ENCODE measurements at places on chromosomes 3 and 15.

DNA sequence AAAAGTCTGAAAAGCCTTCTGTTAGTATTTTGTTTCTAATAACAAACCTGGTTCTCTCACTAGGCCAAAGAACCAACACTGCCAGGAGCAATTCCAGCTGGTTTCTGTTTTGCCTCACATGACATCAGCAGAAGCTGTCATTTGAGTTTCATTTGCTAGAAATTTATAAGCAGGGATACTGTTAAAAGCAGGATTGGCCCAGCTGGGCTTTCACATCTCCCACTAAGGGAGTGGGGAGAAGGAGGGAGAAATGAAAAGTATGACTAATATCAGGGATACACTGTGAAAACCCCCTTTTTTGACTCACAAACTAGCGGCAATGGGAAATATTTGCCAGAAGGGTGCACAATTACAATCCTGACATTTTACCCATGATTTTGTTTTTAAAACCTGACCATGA, 5.3 kb downstream of the CCDC80 start:
- DNase-seq: peak; percentile 96

- DNase-seq: no peak
Measured at GRCh38 chr3:53264718-53265117, 8.9 kb upstream of the TKT start.

GRCh38 chr3:120448756-120449155, 2.0 kb downstream of the FSTL1 start:
- DNase-seq: peak; percentile 80

DNA sequence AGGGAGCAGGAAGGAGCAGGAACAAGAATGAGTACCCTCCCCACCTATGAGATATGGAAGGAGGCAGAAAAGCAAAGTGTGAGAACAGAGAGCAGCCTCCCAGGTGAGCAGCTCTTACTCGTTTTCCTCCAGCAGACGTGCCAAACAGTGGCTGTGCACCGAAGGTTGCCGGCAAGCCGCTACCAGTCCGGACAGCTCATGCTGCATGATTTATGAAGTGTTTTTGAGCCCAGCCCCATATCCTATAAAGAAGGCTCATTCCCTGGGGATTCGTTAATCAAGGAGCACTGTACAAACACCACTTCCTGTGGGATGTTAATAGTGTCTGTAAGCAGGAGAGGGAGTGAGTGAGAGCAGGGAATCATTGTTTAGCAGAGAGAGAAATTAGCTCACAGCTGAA, 118.3 kb upstream of the FOXB1 start:
- peak; percentile 64 for DNase-seq

- no peak for DNase-seq
Measured at GRCh38 chr15:82130248-82130647, 84.4 kb upstream of the MEX3B start.

GRCh38 chr3:113271189-113271588, 59.8 kb downstream of the BOC start:
- DNase-seq: no peak

- no peak for DNase-seq
Measured at GRCh38 chr3:128996726-128997125, 2.9 kb upstream of the CFAP92 start.

DNA sequence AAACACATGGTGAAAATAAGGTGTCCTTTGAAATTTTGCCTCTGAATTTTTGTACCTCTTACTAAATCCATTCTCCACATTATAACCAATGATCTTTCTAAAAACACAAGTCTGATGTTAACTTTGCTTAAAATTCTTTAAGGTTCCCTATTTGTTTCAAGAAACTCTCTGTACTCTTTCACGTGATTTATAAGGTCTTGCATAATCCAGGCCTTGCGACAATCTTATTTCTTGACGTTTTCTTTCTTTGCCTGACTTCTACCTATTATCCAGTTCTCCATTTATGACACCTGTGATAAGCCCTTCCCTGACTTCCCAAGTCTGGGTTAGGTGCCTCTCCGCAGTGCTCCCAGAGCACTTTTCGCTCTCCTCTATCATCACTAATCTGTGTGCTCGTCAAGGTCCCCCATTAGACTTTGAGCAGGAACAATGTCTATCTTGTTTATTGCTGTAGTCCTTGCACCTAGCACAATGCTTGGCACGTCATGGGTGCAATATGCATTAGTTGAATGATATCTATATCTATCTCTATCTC, 24.3 kb upstream of the KPNA1 start:
- no peak for DNase-seq

- DNase-seq: no peak
Measured at GRCh38 chr3:172119266-172119969, 80.0 kb downstream of the FNDC3B start.

DNA sequence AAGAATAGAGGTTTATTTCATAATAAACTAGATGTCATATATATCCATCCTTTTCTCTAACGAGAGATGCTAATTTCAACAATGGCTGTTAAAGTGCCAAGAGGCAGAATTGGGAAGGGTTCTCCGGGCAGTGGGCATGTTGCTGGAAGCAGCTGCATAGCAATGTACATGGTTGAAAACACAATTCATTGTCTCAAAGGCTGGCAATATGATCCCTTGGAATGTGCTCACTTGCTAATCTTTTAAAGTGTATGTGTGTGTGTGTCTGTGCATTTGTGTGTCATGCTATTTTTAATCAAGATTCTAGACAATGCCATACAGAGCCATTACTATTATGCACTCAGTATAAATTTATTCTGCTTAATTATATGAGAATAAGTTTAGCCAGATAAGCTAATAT, 1020.3 kb downstream of the NAALADL2 start:
- no peak for DNase-seq

DNA sequence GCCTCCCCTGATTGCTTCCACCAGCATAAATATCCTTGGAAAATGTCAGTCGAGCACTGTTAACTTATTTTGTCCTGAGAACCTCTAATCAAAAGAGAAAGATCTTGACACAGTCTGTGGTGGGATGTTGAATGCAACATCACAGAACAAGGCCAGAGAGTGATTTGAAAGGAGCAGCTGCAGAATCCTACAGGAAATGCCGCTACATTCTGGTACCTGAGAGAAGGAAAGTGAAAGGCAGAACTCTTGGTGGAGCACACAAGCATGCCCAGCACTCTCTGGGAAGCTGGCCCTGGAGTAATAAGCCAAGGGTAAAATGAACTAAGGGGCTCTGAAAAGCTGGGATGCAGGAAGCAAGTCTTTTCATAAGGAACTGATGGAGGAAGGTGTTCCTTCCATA, 75.8 kb downstream of the CBLB start:
- DNase-seq: peak; percentile 48

DNA sequence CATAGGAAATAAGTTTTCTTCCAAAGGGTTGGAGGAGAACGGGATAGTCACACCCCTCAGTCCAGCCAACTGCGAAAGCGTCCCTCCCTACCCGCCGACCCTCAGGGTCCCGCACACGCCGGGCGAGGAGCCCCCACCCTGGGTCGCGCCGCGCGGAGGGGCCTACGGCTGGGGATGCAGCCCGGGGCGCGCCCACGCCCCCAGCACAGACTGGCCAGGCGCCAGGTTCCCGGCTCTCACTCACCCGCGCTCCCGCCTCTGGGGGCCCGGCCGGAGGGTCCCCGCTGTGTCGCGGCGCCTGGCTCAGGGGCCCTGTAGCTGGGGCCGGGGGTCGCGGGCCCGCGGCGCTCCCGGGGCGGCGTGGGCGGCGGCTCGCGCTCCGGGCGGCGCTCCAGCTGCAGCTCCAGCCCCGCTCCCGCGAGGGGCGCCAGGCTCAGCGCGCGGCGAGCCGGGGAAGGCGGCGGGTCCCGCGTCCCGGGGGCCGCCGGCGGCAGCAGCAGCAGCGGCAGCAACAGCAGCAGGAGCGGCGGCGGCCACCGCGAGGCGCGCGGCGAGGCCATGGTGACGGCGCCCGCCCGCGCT, 375 bp downstream of the HEG1 start:
- DNase-seq: no peak

DNA sequence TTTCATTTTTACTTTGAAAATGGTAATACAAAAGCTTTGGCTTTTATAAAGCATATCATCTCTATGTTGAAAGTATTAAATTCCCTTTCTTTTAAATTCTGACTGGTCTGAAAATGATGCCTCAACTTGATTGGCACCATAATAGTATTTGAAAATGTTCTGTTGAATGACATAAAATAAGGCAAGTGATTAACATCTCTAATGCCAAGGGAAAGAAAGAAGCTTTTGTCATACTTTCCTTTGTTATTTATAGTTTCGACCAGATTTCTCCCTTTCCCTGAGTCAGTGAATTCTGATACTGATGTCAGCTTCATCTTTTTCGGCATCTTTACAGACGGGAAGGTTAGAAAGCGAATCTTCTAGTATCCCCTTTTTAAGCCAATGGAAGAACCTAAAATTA, 3.4 kb upstream of the AP4E1 start:
- DNase-seq: no peak

GRCh38 chr3:20478436-20478835, 292.4 kb upstream of the SGO1 start:
- no peak for DNase-seq

- DNase-seq: no peak
Measured at GRCh38 chr3:76753599-76753998, 286.3 kb upstream of the ROBO2 start.

DNA sequence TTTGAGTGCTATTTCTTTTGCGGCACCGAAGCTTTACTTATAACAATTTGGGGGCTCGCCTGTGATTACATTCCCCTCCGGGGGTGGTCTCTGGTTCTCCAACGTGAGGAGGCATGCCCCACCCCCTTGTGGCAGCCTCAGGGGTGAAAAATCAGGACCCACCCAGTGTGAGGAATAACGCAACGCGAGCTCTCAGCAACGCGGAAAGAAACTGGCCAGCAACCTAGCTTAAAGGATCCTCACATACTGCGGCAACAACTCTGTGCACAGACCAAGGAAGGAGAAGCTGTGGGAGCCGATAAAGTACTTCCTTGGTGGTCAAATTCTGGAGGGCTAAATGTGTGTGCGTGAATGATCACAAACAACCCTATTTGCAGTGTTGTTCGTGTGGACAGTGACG, 5.8 kb downstream of the IQCF1 start:
- no peak for DNase-seq

GRCh38 chr3:49158103-49158709, 7.9 kb downstream of the CCDC71 start:
- DNase-seq: peak; percentile 23

- DNase-seq: no peak
Measured at GRCh38 chr3:134034005-134034785, 4.5 kb upstream of the SLCO2A1 start.

DNA sequence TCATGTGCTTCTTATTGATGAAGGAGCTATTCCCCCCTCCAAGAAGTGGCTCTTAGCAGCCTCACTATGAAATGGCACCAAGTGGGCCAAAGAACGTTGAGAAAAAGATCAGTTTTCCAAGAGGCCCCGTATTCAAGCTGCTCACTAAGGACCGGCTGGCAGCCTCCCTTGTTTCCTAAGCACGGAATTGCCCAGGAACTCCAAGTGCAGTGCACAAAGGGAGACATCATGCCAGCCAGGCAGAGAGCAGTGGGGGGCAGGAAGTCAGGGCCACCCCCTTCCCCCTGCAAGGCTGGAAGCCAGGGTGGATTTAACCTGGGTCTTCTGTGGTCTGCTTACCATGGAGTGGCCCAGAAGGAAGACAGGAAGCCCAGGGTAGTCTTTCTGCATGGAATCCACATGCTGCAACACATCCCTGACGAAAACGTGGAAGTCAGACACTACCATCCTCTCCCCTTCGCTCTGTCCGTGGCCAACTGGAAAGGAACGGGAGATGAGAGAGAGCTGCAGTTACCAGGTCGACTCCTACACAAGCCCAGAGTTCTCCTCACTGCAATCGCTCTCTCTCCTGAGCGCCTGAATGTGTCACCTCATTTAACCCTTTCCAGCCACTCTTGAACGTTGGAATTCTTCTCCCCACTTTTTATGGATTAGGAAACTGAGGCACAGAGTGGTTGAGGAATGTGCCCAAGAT, 49.5 kb downstream of the ABTB1 start:
- DNase-seq: no peak

DNA sequence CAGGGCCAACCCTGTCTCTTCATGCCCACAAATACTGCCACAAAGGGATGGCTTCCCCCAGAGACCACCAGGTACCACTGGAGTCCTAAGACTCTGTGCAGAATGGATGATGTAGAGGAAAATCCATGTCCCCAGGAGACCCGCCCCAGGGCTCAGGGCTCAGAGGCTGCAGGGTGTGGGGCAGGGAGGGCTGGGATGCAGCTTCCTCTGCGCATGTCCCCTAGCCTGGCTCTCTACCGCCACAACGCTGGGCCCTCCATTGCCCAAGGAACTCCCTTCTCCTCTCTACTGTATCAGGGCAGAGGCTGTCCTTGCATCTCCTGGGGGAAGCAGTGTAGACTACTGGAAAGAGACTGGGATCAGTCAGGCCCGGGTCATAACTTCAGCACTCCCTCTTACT, 19.5 kb upstream of the TICRR start:
- DNase-seq: no peak

DNA sequence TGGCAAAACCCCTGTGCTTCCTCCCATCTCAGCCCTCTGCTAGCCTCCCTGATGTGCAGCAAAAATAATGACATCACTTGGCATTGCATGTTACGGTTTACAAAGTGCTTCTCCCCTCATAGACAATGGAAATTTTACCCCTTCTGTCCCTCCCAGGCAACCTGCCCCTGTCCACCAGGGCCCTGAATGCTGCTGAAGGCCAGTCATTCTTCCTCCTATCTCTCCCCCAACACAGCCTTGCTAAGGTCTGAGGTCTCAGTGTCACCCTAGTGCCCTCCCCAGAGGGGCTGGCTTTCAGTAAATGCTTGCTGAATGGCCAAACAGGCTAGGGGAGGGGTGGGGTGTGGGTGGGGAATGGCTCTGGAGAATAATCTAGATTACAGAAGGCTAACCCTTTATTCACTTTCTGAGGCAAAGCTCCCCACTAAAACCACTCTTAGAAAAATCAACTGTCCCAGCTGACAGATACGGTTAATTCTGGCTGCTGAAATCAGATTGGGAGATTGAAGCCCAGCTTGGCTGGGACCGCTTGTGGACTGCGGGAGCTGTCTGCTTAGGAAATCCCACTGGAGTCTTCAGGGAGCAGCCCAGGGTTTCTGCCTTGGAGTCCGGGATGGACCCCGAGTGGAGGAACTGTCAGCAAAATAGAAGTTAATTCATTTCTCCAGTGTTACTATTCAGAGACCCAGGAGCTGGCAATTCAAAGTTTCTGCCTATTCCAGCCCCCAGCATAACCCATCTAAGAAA, 22.9 kb downstream of the ANP32A start:
- no peak for DNase-seq
